ENCODE measurements at places on chromosomes 11 and 22. TPM values are rescaled to one million over a fixed set of nuclear protein-coding genes. Genes with fewer than 3 reads are reported as not detected.

MMP13 gene
- total RNA-seq: not detected

DEFB131B gene
- total RNA-seq: not detected

SAA2 gene
- 82.0 TPM for total RNA-seq

DUSP18 gene
- 14.0 TPM for total RNA-seq

KREMEN1 gene
- total RNA-seq: 16.2 TPM

CBY1 gene
- total RNA-seq: 36.0 TPM

CARNS1 gene
- total RNA-seq: 1.7 TPM

MMP1 gene
- total RNA-seq: 0.82 TPM

RIMBP3C gene
- total RNA-seq: 0.22 TPM

CD3D gene
- total RNA-seq: 8.7 TPM

NOX4 gene
- total RNA-seq: 13.0 TPM

- no peak overlapping the region for H3K27ac ChIP-seq
- no peaks in the 10 kb centered on the region for H3K4me1 ChIP-seq
Measured at GRCh38 chr11:113247966-113248365, 66.4 kb upstream of the TTC12 start.

GRCh38 chr11:114209904-114210303 lies 86.3 kb upstream of the NNMT start:
- no peak overlapping the region for H3K4me3 ChIP-seq
- no peaks in the 10 kb centered on the region for H3K4me1 ChIP-seq
- no peaks in the 10 kb centered on the region for H3K27me3 ChIP-seq
- peaks cover 3% of the 10 kb centered on the region for H3K36me3 ChIP-seq
- H3K27ac ChIP-seq: peak overlapping the region; percentile 42
- DNase-seq: peak; percentile 90

GRCh38 chr11:67268081-67268961 lies 2.0 kb downstream of the GRK2 start:
- peaks cover 5% of the 10 kb centered on the region for H3K4me1 ChIP-seq
- peak; percentile 45 for DNase-seq
- H3K27me3 ChIP-seq: no peaks in the 10 kb centered on the region
- H3K27ac ChIP-seq: peak overlapping the region; percentile 61
- H3K4me3 ChIP-seq: peak overlapping the region; percentile 78

GRCh38 chr22:40753114-40753513 lies 66.0 kb downstream of the SLC25A17 start:
- no peak for DNase-seq
- H3K4me3 ChIP-seq: no peak overlapping the region
- H3K27ac ChIP-seq: no peak overlapping the region
- no peaks in the 10 kb centered on the region for H3K27me3 ChIP-seq
- no peaks in the 10 kb centered on the region for H3K4me1 ChIP-seq

- H3K27me3 ChIP-seq: no peaks in the 10 kb centered on the region
- peaks cover 19% of the 10 kb centered on the region for H3K4me1 ChIP-seq
- DNase-seq: peak; percentile 67
- H3K36me3 ChIP-seq: peaks cover 13% of the 10 kb centered on the region
- peak overlapping the region; percentile 67 for H3K4me3 ChIP-seq
Measured at GRCh38 chr11:69641681-69642548, 959 bp downstream of the CCND1 start.

GRCh38 chr11:130580891-130581492 lies 132.5 kb downstream of the ADAMTS15 start:
- DNase-seq: no peak
- H3K36me3 ChIP-seq: no peaks in the 10 kb centered on the region
- no peaks in the 10 kb centered on the region for H3K4me1 ChIP-seq
- H3K4me3 ChIP-seq: no peak overlapping the region
- H3K27ac ChIP-seq: no peak overlapping the region

- no peak overlapping the region for H3K27ac ChIP-seq
- H3K4me3 ChIP-seq: no peak overlapping the region
- no peaks in the 10 kb centered on the region for H3K27me3 ChIP-seq
- no peak for DNase-seq
- no peaks in the 10 kb centered on the region for H3K36me3 ChIP-seq
Measured at GRCh38 chr22:38940811-38941384, 16.5 kb upstream of the APOBEC3A start.

GRCh38 chr11:67616431-67617242 lies 9.9 kb downstream of the NDUFV1 start:
- H3K4me3 ChIP-seq: no peak overlapping the region
- no peaks in the 10 kb centered on the region for H3K4me1 ChIP-seq
- no peaks in the 10 kb centered on the region for H3K27me3 ChIP-seq
- peak; percentile 9 for DNase-seq
- no peak overlapping the region for H3K27ac ChIP-seq
- no peaks in the 10 kb centered on the region for H3K36me3 ChIP-seq

DNA sequence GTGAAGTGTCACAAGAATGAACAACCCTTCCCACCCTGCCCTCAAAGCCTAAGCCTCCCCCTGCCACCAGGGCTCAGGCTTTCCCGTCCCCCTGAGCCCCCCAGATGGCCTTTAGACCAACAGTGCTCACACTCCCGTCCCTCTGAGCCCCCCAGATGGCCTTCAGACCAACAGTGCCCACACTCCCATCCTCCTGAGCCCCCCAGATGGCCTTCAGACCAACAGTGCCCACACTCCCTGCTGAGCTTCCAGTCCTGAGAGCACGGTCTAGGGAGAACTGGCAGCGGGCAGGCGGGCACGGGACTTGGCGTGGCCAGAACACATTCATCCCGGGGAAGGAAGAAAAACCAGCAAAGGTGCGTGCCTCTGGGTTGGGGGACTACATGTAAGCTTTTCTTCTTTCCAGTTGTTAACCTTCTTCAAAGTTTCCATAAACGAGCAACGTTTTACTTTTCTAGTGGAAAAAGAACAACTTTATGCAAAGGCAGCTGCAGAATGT lies 2.5 kb downstream of the MRGPRG start:
- no peaks in the 10 kb centered on the region for H3K4me1 ChIP-seq
- no peak overlapping the region for H3K4me3 ChIP-seq
- H3K27ac ChIP-seq: no peak overlapping the region
- DNase-seq: no peak
- no peaks in the 10 kb centered on the region for H3K36me3 ChIP-seq

DNA sequence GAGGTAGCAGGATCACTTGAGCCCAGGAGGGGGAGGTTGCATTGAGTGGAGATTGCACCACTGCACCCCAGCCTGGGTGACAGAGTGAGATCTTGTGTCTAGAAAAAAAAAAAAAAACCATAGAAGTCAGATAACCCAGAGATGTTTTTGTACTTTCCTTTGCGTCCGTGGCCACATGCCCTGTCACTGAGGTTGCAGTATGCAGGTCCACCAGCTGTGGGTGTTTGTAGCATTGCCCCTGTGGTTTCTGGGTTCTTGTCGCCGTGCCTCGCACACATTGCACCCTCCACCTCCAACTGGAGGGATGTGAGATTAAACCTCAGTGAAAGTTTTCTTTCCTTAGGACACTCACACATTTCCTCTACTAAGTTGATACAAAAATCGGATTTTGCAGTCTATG lies 70.3 kb downstream of the TNRC6B start:
- peaks cover 4% of the 10 kb centered on the region for H3K4me1 ChIP-seq
- H3K36me3 ChIP-seq: peaks cover 5% of the 10 kb centered on the region
- no peak for DNase-seq

DNA sequence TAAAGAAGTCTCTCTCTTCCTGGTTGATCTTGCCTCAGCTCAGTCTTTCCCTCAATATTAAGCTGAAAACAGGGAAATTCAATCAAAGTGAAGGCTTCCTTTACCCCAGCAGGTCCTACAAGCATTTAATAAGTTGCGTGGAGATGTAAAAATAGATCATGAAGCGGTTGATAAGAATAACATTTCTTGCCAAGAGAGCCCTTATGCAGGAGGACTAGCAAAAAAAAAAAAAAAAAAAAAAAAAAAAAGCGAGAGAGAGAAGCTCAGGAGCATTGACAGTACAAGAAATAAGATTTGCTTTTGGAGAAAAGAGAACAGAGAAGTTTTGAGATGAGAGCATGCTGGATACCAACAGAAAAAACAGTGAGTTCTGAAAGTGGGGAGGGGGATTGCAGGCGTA lies 112.2 kb upstream of the CLMP start:
- H3K4me3 ChIP-seq: no peak overlapping the region
- no peaks in the 10 kb centered on the region for H3K4me1 ChIP-seq
- H3K27me3 ChIP-seq: no peaks in the 10 kb centered on the region

GRCh38 chr11:78255919-78256318 lies 67.2 kb downstream of the USP35 start:
- no peaks in the 10 kb centered on the region for H3K4me1 ChIP-seq
- no peaks in the 10 kb centered on the region for H3K36me3 ChIP-seq
- no peak for DNase-seq
- H3K27ac ChIP-seq: no peak overlapping the region
- no peak overlapping the region for H3K4me3 ChIP-seq

DNA sequence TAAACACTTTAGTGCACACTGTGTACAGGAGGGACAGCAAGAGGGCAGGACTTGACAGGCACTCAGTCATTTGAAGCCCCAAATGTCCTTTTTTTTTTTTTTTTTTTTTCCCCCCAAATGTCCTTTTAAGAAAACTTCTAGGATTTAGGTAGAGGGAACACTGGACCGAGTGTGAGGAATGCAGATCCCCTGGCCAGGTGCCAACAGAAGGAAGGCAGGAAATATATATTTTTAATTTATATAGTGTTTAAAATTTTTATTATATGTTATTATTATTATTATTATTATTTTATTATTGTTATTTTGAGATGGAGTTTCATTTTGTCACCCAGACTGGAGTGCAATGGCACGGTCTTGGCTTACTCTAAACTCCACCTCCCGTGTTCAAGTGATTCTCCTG lies 35.5 kb downstream of the ARHGAP8 start:
- DNase-seq: no peak
- no peaks in the 10 kb centered on the region for H3K4me1 ChIP-seq
- H3K27me3 ChIP-seq: no peaks in the 10 kb centered on the region
- H3K36me3 ChIP-seq: no peaks in the 10 kb centered on the region
- H3K27ac ChIP-seq: no peak overlapping the region
- H3K4me3 ChIP-seq: no peak overlapping the region

DNA sequence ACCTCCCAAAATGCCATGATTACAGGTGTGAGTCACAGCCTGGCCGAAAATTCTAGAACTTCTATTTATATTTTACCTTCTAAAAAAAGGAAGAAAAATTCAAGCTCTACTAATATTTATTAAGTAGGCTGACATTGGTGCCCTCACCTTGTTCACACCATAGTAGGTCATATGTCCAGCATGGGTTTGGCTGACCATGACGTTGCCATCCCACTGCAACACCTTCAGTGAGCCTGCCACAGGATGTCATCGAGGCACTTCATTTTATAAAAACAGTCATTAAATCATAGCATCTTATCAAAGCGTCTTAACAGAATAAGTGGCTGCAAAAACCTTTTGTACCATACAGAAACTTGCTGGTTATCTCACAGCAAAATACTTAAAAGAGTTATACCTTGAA lies 58.3 kb downstream of the LRRC32 start:
- no peak overlapping the region for H3K4me3 ChIP-seq
- no peak for DNase-seq
- no peaks in the 10 kb centered on the region for H3K4me1 ChIP-seq
- H3K27ac ChIP-seq: no peak overlapping the region

Measured in kidney (tissue), 22 donors.